Natural killer cell treated with Interleukin-12 subunit alpha and Interleukin-12 subunit beta and Interleukin-15 and Interleukin-18, amount 100 ng/mL, for 72 hours (primary cell): ENCODE measurements at places on chromosomes 3 and 15. TPM values are rescaled to one million over a fixed set of nuclear protein-coding genes. Genes with fewer than 3 reads are reported as not detected.

Gene CLDN18
- total RNA-seq = not detected

Gene SLC2A2
- total RNA-seq = not detected

Gene STAC
- total RNA-seq = not detected

Gene PLSCR5
- not detected for total RNA-seq

Gene CD96
- total RNA-seq = 168 TPM

Gene ARHGAP31
- 64.6 TPM for total RNA-seq

Gene PAK6
- total RNA-seq = 1.9 TPM

Gene ITIH3
- total RNA-seq = not detected

Gene MEX3B
- 0.83 TPM for total RNA-seq

Gene DUOXA2
- 1.6 TPM for total RNA-seq

Gene GALNT15
- not detected for total RNA-seq

Gene OIP5
- total RNA-seq = 8.2 TPM

Gene SCAPER
- 52.9 TPM for total RNA-seq

Gene GXYLT2
- total RNA-seq = not detected

Gene FGD5
- not detected for total RNA-seq

Gene NPRL2
- 42.3 TPM for total RNA-seq

Gene LMAN1L
- 3.4 TPM for total RNA-seq

Gene ACOX2
- not detected for total RNA-seq

Gene OXSM
- total RNA-seq = 13.1 TPM

Gene WDR93
- total RNA-seq = not detected

Gene EAF1
- 74.3 TPM for total RNA-seq

Gene COL6A6
- not detected for total RNA-seq

Gene KBTBD12
- not detected for total RNA-seq

Gene PSTPIP1
- 161 TPM for total RNA-seq

Gene FEZF2
- total RNA-seq = not detected

Gene PLA2G4E
- not detected for total RNA-seq

Gene ZNF860
- total RNA-seq = not detected

Gene GUCA1C
- not detected for total RNA-seq

Gene C3orf62
- 10.7 TPM for total RNA-seq

Gene TGM5
- 2.0 TPM for total RNA-seq

Gene CILP
- 0.08 TPM for total RNA-seq

Gene HGD
- total RNA-seq = 1.00 TPM

Gene ZNF80
- total RNA-seq = 0.40 TPM

Gene CPLX3
- 1.7 TPM for total RNA-seq

Gene TPRA1
- total RNA-seq = 54.9 TPM

Gene GOLGA8N
- 150 TPM for total RNA-seq

Gene STRC
- total RNA-seq = 0.50 TPM

Gene LRRC2
- not detected for total RNA-seq

Gene GOLGA6B
- not detected for total RNA-seq

Gene TUSC7
- total RNA-seq = not detected

Gene GRAMD2A
- total RNA-seq = not detected

Gene PLOD2
- 1.0 TPM for total RNA-seq

Gene ST3GAL6
- total RNA-seq = not detected

Gene CLEC3B
- not detected for total RNA-seq

Gene DAZL
- total RNA-seq = not detected
